ENCODE measurements at places on chromosomes 4 and X.
A peak's percentile ranks its signal among the peaks of the same experiment; 100 is the strongest.

DNA sequence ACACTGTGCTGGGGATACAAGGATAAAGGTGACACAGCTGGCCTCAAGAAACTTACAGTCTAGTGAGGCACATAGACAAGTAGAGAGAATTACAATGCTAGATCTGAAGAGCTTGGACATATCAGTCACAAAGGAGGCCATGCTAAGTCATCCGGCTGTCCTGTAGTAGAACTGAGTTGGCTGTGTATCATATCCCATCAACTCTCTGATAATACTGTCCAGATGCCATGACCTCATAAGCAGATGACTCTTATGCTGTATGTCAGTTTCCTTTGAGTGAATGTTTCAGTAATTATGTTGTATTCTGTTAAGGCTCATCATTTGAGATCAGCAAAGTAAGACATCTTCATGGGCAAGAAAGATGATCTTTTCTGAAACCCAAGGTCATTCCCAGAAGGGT, 442.9 kb downstream of the MID1IP1 start:
- no peak for DNase-seq

DNA sequence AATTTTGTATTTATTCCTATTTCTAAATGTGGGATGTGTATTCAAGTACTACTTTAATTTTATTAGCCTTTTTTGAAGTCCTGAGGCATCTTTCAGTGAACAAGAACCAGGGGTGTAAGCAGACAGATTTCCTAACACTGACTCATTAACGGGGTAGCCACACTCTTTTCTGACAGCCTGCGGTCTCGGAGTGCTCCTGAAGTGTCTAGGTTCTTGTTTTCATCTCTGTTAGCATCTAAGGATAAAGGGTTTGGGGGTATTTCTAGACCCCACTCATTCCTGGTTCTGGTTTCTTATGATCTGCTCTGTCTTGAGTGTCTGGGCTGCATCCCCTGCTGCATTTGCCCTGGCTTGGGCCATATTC, 71.9 kb downstream of the GC start:
- DNase-seq: no peak

DNA sequence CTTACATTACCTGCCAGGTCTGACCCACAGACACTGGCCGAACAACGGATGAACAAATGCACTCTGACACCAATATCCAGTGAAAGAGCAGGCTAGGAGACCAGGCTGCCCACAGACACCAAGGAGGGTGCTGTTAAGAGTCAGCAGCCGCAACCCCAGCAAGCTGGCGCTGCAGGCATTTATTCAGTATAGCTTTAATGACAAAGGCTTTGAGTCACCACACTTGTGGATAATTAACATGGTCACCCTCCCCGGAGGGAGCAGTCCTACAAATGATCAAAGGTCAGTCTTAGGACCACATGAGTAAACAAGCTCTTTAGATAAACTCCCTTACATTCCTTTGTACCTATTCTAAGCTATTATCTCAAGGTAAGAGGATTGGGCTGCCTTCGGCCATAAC, 368.5 kb upstream of the GRID2 start:
- DNase-seq: no peak

- DNase-seq: no peak
Observed at GRCh38 chr4:3488820-3489219, 25.7 kb downstream of the DOK7 start.

- peak; percentile 9 for DNase-seq
Observed at GRCh38 chr4:37533286-37534033, 152.7 kb downstream of the RELL1 start.

- no peak for DNase-seq
Observed at GRCh38 chrX:23732704-23733103, 10.4 kb downstream of the ACOT9 start.

DNA sequence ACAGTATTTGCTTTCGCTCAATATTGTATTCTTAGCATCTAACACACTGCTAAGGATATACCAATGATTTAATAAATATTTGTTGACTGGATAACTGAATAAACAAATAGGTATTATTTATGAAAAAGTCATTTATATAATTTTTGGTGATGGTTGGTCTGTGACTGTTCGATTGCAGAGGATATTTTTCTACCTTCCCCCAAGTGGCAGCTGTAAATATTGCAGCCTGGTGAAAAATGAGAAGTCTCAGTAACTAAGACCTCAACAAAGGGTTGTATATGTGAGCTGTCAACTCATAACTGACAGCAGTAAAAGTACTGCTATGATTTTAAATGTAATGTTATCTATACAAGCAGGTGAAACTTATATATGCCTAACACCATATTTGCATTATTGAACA, 36.0 kb downstream of the HTR2C start:
- DNase-seq: no peak

GRCh38 chrX:69493193-69493592, 10.9 kb upstream of the NALF2 start:
- DNase-seq: no peak

GRCh38 chr4:152697284-152698088, 17.7 kb upstream of the TMEM154 start:
- DNase-seq: no peak

DNA sequence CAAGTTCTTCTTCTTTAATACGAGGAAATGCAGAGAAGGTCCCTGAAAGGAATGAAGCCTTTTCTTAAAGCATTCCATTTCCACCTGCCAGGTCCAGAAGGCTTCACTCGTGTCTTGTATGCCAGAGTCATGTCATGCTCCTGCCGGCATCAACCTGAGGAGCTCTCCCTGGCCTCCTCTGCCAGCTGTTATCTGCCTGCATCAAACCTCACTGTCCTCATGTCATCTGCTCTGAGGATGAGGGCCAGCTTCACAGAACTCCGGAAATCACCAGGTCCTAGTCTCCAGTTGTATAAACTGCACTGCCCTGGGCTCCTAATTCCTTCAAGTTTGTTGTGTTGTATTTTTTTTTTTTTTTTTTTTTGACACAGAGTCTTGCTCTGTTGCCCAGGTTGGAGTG, 20.0 kb upstream of the S100G start:
- no peak for DNase-seq

GRCh38 chr4:117831060-117831683, 203.1 kb upstream of the NDST3 start:
- DNase-seq: no peak

DNA sequence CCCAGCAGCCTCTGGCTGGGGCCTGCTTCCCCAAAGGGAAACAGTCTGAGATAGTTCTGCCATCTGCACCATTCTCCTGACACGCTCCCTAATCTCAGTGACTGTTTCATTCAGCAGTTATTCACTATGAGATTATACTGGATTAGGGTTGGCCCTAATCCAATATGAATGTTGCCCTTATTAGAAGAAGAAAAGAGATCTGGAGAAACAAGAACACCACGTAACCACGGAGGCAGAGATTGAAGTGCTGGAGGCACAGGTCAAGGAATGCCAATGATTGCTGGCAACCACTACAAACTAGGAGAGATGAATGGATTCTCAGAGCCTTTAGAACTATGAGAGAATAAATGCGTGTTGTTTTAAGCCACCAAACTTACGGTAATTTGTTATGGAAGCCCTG, 7.4 kb downstream of the ACOX3 start:
- no peak for DNase-seq

DNA sequence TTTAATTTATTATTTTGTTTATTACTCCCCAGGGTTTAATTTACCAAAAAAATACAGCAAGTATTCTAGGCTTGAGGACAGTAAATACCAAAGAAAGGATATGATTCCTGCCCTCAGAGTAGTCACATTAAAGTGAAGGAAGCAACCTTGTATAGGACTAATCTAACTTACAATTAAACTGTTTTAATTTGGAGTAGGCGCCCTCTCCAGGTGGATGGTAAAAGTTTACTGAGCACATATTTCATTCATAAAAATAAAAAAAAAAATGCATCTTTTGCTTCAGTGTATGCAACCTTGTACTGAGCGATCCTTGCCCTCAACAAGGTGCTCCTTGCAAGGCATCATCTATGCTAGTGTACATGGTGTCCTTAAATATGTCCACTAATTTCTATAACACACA, 72.0 kb upstream of the MAGEB16 start:
- DNase-seq: no peak

DNA sequence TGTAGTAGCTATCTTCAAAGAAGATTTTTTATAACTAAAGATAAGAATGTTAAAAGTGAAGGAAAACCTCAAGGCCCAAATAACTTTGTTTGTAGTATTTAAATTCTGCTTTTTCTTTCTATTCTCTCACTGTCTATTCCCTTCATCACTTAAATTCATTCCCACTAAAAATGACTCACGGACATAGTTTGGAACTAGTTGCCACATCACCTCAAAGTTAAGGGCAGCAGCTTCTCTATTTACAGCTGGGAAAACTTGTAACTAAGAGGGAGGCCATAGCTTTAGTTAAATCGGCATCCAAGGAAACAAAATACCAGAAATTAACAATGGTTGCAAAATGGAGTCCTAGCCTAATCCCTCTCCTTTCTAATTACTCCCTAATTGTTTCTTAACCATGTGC, 325.4 kb upstream of the MAGEB2 start:
- DNase-seq: no peak

GRCh38 chr4:67549123-67549522, 3.8 kb upstream of the CENPC start:
- DNase-seq: no peak

GRCh38 chr4:186684889-186685309, 38.8 kb downstream of the FAT1 start:
- no peak for DNase-seq

DNA sequence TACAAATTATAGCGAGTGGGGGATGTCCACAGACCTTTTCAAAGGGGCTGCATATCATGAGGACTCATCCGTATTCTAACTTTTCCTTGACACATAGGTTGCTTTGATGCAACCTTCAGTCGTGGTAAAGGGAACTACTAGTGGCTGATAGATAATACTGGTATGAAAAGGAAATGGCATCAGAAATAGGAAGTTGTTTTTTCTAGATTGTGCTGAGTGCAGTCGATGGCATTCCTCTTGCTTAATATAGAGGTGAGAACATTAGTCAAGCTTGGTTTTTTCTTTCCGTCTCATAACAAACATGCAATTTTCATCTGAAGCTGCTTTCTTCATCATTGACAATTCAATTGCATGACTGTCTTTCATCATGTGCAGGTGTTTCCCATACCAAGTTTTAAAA, 16.6 kb downstream of the ENPEP start:
- no peak for DNase-seq

- no peak for DNase-seq
Observed at GRCh38 chr4:89619206-89619962, 217.6 kb downstream of the SNCA start.

- no peak for DNase-seq
Observed at GRCh38 chrX:151225843-151226242, 49.5 kb downstream of the GPR50 start.

DNA sequence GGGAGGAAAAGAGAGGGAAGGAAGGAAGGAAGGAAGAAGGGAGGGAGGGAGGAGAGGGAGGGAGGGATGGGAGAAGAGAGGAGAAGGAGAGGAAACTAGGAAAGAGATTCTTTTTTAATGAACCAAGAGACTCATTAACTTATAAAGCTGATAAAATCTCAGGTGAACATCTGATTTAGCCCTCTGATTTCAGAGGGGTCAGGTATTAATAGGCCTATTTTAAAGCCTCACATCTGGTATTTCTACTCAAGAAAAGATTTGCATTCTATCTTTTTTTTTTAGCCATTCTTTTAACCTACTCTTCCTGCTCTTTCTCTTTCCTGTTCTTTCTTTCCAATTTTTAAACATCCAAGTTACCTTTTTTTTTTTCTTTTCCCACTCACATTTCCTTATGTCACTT, 103.3 kb upstream of the CPEB2 start:
- DNase-seq: no peak

DNA sequence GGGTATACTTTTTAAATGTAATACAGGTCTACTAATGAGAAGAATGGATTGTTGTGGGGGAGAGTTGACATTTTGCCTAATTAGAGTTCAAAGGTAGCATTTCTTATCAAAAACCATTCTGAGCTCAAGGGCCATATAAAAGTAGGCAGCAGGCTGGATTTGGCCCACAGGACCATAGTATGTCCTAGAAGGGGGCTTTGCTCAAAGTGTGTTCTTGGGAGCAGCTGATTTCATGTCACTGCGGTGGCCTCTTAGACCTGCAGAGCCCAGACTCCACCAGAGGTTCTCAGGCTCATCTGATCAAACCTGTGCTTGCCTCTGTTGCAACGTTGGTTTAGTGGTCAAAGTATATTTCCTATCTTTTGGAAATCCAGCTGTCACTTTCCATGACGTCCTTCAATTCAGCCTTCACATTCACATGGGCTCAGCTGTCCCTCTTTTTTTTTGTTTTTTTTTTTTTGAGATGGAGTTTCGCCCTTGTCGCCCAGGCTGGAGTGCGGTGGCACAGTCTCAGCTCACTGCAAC, 34.6 kb upstream of the TENM3 start:
- DNase-seq: no peak

DNA sequence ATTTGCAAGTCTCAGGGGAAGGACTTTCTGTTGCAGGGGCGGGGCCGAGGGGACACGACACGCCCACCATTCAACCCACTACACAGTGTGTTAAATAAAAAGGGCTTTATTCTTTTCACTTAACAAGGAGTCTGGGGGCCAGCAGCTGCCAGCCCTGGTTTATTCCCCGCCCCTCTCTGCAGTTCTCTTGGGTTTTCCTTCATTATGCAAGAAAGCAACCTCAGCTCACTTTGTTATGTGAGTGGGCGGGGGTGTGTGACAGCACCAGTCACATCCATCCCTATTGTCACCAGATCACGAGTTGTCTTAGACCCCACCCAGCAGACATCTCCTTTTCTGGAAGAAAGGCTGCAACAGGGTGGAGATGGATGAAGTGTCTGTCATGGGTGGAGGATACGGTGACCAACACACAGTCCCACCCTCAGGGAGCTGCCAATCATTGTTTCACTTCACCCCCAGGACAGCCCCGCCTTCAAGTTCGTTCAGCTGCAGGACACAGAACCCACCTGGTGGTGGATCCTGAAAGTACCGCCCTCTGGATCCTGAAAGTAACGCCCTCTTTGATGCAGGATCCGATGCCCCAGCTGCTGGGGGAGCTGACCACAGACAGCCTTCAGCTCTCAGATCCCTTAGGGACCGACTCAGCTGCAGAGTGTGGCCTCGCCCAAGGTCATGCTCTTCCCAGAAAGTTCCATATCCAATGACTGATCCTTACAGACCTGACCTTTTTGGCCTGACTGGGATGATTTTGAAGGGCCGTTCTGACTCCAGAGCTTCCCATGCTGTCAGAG, 79.6 kb downstream of the SMIM20 start:
- no peak for DNase-seq

- no peak for DNase-seq
Observed at GRCh38 chrX:95427389-95427788, 1257.3 kb upstream of the DIAPH2 start.

- peak; percentile 27 for DNase-seq
Observed at GRCh38 chrX:7109049-7109531, 38.4 kb upstream of the STS start.

- DNase-seq: peak; percentile 12
Observed at GRCh38 chrX:138128027-138128671, 562.2 kb downstream of the ZIC3 start.

DNA sequence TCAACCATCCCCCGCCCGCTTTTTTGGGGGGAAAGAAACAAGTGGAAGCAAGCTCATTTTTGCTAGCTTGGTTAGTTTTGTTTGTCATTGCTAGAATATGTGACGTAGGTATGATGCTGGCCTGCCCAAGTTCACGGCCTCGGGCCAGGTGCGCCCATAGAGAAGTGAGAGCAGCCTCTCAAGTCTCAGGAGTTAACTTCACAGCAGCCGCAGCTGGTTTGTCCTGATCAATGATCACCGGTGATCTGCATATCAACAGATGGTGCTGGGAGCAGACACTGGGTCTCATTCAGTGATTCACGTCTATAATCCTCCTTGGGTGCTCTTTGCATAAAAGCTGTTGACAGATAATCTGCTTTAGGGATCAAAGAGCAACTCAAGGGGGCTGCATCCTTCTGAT, 50.1 kb downstream of the ENPP6 start:
- DNase-seq: no peak

GRCh38 chrX:103533511-103534216, 14.4 kb upstream of the RAB40A start:
- DNase-seq: peak; percentile 61

All from renal cortex interstitium (tissue), 15 donors.